Adipocyte (in vitro differentiated cells): ENCODE measurements at places on chromosomes 13 and 19.

- peak; percentile 41 for DNase-seq
Observed at GRCh38 chr19:3034656-3035541, 5.8 kb upstream of the TLE2 start.

GRCh38 chr19:29947871-29948270 is 5.8 kb downstream of the URI1 start:
- no peak for DNase-seq

DNA sequence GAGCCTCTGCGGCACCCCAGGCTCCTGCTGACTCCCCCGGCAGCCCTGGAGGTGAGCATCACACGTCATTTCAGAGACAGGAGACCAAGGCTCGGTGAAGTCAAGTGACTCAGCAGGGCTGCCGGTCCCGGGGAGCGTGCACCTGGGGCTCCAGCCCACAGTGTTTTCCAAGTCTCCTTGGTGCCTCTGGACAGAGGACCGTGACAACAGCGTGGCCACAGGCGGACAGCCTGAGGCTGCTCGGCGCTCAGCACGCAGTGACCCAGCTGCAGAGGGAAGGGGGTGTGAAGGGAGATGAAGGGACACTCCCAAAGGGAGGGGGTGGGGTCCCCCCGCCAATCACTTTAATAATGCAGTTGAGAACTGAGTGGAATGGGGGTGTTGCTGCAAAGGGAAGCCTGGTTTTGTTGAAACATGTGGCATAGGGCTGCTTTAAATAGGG is 17.5 kb upstream of the ASPDH start:
- DNase-seq, result no peak

GRCh38 chr13:109684824-109685202 is 101.6 kb downstream of the IRS2 start:
- DNase-seq, result no peak

- DNase-seq, result peak; percentile 29
Observed at GRCh38 chr13:82747291-82747690, 1135.0 kb downstream of the SLITRK1 start.

- DNase-seq, result no peak
Observed at GRCh38 chr13:60162096-60162495, 1.6 kb downstream of the DIAPH3 start.

- no peak for DNase-seq
Observed at GRCh38 chr19:30111021-30111855, 169.2 kb downstream of the URI1 start.

DNA sequence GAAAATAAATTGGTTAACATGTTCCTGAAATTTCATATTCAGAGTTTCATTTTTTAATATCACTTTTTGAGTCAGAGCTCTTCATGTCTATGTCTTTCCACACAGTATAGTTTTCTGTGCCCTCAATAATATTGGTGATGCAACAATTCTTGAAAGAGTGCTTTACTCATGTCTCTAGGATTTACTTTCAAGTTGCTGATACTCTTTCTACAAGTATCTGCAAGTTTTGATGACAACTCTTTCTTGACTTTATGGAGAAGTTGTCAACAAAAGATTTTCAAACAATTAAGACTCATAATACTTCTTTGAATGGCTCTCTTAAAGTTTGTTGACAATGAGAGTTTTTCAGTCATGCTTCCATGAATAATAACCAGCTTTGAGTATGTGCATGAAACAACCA is 561.7 kb downstream of the DIAPH3 start:
- DNase-seq, result no peak
